Right ventricle myocardium superior (tissue), 1 donor: ENCODE measurements at places on chromosomes 5 and 9.
A peak's percentile ranks its signal among the peaks of the same experiment; 100 is the strongest.

GRCh38 chr5:142846406-142846805, 76.2 kb downstream of the ARHGAP26 start:
- DNase-seq, result no peak

DNA sequence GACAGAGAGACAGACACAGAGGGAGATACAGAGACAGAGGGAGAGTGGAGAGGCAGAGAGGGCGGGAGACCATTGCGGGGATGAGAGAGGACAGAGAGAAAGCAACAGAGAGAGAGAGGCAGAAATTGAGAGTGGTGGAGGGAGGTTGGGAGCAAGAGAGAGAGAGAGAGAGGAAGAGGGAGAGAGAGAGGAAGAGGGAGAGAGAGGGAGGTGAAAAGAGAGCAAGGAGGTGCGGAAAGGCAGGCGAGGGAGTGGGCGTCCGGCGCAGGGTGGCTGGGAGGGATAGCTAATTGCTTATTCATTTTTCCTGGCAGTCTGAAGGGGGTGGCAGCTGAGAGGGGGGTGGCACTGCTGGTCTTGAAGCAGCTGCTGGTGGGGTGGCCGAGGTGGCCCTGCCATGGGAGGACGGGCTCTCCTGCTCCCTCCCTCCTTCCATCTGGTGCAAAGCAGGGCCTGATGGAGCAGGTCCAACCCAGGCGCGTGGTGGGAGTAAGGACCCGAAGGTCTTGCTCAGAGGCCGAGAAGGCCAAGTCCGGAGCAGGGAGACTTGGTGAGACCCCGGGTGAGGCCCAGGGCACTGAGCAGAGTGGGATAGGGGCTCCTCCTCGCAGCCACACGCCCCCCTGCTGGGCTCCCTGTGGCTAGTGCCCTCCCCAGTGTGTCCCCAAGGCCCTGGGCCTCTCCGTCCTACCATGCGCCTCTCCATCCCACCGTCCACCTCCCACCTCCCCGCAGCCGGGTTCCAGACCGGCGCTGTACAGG, 25.3 kb upstream of the RNU6ATAC start:
- peak; percentile 38 for DNase-seq

GRCh38 chr9:24625097-24625496, 79.4 kb upstream of the IZUMO3 start:
- no peak for DNase-seq

- no peak for DNase-seq
These were observed 127.5 kb downstream of the SUSD1 start for GRCh38 chr9:112047538-112048066.

DNA sequence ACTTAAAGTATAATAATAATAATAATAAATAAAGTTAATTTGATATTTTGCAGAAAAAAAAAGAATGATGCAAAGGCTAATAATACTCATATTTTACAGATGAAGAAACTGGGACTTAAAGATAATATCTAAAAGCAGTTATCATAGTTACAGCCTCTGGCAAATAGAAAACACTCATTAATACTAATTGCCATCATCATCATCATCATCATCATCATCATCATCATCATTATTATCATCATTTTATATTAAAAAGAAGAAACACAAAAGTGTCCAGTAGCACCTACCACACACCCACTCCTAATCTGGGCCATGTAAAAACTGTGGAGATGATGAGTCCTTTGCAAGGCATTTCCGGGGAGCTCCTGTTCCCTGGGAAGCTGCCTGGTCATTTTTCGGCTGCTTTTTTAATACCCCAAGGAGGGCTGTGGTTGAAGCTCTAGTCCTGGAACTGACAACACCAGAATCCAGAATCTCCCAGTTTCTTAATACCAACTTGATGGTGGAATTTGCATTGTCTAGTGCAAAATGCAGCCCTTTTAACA, 70.8 kb downstream of the HTR4 start:
- no peak for DNase-seq

- DNase-seq, result no peak
These were observed 150.2 kb downstream of the SEMA5A start for GRCh38 chr5:9395706-9396105.

- DNase-seq, result no peak
These were observed 64.9 kb upstream of the ZSWIM6 start for GRCh38 chr5:61267116-61267515.

DNA sequence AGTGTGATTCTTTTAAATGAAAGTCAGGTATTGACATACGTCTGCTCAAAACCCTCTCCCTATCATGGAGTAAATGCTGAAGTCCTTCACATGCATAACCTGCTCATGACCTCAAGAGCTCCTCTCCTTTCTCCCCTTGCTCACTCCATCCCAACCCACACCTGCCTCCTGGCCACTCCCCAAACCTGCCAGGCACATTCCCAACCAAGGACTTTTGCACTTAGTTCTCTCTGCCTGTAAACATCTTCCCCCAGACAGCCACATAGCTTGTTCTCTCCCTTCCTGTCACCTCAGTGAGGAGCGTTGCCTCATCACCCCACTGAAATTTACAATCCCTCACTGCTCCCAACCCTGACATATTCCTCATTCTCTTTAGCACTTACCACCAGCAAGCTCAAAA, 8.7 kb downstream of the SETD9 start:
- no peak for DNase-seq

GRCh38 chr5:76074487-76075065, 8.6 kb upstream of the SV2C start:
- no peak for DNase-seq

DNA sequence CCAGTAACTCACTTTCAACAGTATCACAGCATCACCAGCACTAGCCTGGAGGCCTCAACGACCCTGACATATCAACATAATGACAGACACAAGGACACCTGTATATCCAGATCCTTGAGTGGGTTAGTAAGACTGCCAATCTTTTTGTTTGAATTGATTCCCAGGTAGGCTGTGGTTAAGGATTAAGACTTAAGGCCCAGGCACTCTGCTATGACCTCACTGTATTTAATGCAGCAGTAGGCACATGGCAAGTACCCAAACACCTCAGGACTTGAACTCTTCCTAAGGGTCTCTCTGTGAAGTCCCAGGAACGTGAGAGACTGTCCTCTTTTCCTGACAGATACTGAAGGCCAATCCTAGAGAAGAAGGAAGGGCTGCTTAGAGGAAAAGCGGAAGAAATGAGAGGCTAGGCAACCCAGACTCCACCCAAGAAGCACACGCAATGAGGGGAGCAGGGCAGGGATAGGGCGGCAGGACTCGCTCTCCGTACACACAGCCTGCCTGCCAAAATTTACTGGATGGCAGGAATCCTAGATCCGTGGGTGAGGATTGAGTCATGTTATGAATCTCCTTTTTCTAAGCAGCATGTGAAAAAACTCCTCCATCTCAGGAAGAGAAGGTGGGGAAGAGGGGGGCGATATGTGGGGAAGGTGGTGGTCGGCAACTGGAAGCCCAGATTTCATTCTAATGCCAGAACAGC, 93.4 kb downstream of the SIL1 start:
- DNase-seq, result peak; percentile 72

DNA sequence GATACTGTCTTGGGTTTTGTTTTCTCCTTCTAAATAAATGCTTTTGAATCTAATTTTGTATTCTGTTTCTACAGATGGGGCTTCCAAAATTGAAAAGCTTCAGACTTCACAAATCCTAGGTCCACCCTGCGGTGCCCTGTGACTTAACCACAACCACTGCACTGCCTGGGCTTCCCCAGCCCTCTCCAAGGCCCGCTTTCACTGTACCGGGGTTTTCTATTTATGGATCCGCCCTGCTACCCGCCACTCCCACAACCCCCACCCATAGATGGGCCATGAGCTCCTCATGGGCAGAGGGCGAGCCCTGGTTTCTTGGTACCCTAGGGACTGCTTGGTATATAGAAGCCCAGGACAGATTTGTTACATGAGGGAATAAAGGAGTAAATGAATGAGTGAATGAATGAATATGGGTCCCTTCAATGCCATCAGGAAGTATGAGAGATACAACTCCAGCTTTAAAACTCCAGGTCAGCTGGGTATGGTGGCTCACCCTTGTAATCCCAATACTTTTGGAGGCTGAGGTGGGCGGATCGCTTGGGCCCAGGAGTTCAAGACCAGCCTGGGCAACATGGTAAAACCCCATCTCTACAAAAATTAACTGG, 39.8 kb upstream of the NEK6 start:
- DNase-seq, result no peak

GRCh38 chr5:61186634-61187033, 24.4 kb upstream of the SMIM15 start:
- DNase-seq, result no peak

DNA sequence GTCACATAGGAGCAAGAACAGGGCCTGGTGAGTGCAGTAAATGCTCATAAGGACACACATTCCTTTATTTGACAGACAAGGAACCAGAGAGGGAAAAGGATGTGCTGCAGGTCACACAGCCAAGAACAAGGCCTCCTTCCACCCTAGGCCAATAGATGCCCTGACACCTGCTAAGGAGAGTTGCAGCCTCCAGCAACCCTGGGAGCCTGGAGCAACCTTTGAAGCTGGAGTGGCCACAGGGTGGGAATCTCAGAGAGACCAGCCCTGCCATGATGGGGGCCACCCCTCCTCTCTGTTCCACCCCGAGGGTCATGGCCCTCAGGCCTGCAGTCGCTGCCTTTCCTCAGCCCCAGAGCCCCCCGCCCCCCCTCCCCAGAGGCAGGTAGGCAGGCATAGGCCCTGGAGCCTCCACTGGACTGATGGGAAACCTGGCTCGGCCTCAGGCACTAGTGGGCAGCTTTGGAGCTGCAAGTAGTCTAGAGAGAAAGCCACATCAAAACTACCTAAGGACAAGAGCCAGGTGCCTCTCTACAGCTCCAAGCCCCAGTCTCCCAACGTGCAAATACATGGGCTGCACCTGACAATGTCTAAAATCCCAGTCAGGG, 116.1 kb upstream of the SPOCK1 start:
- DNase-seq, result no peak

DNA sequence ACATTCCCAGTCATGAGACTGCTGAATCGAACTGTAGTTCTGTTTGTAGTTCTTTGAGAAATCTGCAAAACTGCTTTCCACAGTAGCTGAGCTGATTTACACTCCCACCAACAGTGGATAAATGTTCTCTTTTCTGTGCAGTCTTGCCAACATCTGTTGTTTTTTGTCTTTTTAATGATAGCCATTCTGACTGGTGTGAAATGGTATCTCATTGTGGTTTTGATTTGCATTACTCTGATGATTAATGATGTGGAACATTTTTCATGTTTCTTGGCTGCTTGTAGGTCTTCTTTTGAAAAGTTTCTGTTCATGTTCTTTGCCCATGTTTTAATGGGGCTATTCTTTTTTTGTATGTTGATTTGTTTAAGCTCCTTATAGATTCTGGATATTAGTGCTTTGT, 187.3 kb upstream of the TLE4 start:
- no peak for DNase-seq

DNA sequence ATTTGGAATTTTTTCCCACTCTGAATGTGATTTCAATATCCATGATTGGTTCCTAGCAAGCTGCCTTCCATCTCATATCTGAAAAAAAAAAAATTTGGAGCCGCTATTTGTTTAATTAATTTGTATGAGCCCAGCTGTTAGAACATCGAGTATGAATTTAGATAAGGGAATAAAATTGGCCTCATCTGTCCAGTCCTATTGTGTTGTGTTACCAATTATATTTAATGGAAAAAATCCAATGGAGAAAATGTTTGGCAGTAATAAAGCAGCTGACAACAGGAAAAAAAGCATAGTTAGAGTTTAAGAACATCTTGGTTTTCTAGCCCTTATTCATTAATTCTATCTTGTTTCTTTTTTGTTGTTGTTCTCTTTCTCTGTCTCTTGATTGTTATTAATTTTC, 735.6 kb upstream of the RIOK2 start:
- no peak for DNase-seq
